ENCODE measurements at places on chromosomes 16 and 17.

DNA sequence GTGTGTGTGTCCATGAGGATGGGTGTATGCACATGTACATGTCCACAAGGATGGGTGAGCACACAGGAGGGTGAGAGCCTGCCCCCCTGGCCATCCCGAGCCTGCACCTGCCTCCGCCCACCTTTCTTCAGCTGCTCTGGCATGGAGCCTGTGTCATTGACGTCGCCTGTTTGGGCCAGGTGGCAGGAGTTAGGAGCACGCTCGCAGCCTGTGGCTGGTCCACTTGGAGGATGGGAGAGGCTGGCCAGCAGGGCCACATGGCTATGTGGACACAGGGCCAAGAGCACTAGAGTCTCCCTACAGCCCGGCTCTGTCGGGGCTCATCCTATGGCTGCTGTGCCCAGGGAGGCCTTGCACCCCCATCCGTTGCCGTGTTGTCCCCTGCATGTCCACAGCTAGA is 21.4 kb downstream of the BAHCC1 start:
- no peak for DNase-seq

GRCh38 chr16:27428026-27428785 is 26.2 kb downstream of the IL21R start:
- no peak for DNase-seq

GRCh38 chr16:56911771-56912571 is 20.0 kb upstream of the HERPUD1 start:
- DNase-seq: no peak

DNA sequence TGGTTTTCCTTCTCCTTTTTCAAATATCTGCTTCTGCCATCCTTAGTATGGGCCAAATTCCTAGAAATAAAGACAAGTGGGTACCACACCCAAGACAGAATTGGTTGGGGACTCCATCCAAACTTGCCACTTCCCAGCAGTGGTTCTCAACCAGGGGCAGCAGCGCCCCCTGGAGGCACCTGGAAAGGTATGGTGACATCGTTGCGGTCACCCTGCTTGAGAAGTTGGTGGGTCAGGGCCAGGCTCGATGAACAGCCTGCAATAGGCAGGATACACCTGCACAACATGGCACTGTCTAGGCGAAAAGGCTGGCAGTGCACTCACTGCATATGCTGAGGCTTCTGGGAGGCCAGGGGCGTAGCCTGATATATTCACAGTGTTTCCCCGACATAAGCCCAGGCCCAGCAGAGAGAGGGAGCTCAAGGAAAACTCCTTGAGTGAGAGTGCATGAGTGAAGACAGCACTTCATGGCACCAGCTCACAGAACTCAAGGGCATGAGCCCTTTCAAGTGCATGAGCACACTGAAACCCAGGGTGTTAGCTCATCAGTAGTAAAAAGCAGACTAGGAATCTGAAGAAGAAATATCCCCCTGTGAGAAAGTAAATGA is 57.7 kb downstream of the CMC2 start:
- DNase-seq: no peak

- no peak for DNase-seq
Measured at GRCh38 chr16:49439050-49439449, 65.4 kb downstream of the C16orf78 start.

- DNase-seq: no peak
Measured at GRCh38 chr17:27690882-27691281, 59.9 kb downstream of the LGALS9 start.

DNA sequence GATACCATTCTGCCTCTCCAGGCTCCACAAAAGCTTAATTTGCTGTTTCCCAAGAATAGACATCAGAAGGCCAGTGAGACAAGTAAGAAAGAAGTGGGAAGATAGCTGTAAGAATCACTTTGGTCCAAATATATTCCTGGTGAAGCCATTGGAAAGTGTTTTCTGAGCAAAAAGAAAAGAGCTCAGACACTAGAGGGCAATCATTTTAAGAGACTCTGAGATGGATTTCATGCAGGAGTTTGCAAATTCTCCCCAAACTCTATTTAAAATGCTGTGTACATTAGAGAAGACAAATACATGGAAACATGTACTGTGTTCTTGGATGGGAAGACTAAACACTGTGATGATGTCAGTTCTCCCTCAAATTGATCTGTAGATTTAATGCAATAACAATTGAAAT is 8.0 kb upstream of the SLC6A2 start:
- DNase-seq: no peak

- no peak for DNase-seq
Measured at GRCh38 chr16:10921536-10922327, 20.5 kb downstream of the DEXI start.

DNA sequence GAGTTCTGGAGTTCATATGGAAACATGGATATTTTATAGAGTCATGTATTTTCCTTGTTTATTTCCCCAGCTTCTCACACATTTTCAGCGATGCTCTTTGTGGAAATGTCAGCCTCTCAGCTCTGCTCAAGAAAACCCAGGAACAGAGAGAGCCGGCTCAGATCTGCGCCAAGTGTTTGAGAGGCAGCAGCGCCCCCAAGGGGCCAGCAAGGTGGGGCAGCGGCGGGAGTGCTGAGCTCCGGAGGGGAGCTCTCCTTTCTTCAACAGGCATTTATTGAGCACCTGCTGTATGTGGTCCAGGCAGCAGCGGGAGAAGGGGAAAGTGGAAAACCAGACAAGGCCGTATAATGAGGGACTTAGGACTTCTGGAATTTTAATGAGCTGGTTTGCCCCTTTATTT is 421.1 kb upstream of the C16orf82 start:
- DNase-seq: no peak

GRCh38 chr17:82215972-82216300 is 3.3 kb upstream of the CCDC57 start:
- DNase-seq: no peak

DNA sequence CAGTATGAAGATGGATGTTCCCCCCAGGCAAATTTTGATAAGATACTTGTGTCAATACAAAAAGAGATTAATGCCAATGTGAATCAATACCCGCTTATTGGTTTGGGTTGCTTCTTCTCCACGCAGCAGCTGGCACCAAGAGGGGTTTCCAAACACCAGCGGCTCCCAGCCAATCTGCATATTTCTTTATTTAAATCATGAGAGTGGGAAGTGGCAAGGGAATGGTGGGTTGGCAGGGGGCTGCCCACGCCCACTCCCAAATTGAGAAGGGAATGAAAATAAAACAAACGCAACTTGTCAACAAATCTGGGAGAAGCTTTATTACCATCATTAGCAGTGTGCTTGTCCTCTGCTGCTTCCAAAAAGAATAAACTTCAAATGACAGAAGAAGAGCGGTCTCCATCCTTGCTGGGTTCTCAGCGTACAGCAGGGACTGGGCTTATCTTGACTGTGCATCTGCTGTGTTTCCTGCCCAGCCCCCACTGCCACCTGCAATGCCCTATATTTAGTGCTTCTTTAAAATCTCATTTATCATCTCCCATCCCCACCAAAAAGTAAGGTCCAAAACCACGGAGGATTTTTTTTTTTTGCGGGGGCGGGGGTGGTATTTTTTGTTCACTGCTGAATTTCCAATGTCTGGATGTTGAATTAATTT is 34.9 kb upstream of the C16orf78 start:
- no peak for DNase-seq

DNA sequence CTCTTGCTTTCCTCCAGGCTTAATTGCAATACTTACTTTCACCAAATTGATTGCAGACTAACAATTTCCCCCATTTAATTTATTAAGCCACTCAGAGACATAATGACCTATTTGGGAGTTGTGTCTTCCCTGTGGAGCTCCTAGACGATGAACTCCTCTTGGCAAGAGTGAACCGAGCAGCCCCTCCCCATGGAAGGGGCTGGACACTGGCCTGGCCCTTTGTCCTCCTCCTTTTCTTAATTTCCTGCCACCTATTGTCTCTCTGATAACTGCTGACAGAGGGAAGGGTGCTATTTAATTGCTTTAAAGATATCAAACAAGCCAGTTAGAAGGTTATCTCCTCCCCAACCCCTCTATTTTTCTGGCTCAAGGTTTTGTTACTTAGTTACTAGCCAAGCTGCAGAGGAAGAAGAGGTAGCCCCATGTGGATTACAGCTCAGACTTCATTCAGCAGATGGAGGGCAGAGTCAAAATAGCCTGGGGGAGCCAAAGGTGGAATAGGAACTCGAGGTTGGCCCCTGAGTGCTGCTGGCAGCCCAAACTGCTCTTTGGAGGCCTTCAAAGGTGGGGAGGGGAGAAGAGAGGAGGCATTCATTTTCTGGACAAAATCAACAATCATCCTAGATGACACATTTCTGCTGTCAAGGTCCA is 3.7 kb upstream of the SSTR2 start:
- DNase-seq: no peak

DNA sequence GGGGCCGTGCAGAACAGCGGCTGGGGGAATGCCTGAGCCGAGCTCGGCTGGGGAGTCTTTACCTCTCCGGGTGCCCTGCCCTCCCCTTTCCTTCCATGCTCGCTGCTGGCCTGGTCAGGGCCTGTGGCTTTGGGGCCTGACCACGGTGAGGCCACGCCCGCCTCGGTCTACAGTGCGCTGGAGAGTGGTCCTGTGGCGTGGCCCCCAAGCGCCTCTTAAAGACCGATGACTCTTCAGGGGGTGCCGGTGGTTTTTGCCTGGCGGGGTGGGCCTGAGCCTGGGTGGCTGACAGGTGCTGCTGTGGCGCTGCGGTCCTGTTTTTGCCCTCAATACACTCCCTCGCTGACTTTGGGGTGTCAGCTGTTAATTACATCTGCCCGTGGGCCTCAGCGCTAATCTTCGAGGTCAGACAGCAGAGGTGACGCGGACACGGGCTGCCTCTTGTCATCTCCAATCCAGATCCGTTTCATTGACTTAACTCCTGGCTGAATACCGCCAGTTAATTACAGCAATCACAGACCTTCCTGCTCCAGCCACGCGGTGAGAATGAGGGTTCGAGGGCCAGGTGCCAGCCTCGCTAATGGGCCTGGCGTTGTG is 29.7 kb downstream of the GSE1 start:
- DNase-seq: no peak

DNA sequence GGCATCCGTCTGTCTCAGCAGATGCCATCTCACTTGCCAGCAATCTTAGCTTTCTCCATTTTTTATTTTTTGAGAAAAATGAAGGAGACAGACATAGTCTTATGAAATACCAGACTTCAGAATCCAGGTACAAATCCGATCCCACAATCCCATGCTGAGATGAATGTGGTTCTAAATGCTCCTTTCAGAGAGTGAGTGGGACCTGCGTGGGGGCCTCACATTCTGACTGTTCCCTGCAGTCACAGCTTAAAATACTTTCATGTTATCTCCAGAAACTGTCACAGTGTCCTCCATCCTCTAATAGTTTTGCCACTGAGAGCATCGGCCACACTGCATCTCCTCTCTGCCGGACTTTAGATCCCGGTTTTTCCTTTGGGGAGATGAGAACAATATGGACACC is 34.9 kb upstream of the ENDOV start:
- DNase-seq: no peak

GRCh38 chr16:468068-468821 is 42.8 kb downstream of the RAB11FIP3 start:
- no peak for DNase-seq

GRCh38 chr16:23072084-23072599 is 77.1 kb downstream of the USP31 start:
- DNase-seq: no peak

- DNase-seq: no peak
Measured at GRCh38 chr16:52494621-52495020, 52.3 kb downstream of the TOX3 start.

DNA sequence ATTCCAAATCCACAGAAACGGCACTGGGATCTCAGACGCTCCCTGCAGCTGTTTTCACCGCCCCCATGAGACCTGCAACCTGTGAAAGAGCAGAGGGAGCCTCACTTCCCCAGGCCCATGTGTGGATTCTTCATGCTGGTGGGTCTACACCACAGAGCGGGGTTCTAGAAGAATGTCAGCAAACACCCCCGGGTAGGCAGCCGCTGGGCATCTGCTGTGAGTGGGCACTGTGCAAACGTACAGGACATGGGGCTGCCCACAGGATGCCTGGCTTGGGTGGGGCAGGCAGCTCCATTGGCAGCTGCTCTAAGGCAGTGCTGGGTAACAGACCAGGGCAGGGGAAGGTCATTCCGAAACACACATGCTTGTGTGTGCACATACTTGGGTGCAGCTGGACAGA is 174.9 kb downstream of the RBFOX3 start:
- no peak for DNase-seq

DNA sequence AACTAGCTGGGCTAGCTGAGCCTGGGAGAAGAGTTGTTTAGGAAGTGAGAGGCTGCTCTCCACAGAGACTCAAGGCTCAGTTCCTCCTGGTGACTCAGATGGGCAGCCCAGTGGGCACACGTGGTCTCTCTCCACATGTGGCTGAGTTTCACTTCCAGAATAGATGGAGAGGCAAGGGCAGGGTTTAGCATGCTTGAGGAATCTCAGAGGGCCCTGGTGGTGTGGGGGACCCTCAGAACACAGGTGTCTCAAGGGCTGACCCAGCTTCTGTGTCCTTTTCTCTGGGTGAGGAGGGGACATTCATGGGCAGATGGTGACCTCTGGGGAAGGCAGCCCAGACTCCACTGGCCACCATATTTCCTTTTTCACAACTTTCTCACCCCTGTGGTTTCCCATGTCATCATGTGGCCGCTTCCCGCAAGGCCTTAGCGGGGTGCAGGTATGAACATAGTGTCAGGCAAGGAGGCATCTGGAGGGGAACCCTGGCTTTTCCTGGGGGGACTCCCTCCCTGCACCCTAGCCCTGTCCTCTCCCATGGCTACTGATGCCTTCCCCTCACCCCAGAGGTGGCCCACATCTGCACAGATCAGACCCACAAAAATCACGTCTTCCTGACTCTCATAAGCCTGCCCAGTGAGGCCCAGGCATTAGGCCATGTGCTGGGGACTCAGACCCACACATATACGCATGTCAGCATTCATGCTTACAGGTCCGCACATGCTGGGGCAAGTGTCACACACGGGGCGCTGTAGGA is 3.3 kb downstream of the GRN start:
- DNase-seq: no peak

GRCh38 chr17:59311051-59311468 is 20.4 kb upstream of the YPEL2 start:
- DNase-seq: no peak

GRCh38 chr16:86798247-86799041 is 220.1 kb downstream of the FOXL1 start:
- no peak for DNase-seq

DNA sequence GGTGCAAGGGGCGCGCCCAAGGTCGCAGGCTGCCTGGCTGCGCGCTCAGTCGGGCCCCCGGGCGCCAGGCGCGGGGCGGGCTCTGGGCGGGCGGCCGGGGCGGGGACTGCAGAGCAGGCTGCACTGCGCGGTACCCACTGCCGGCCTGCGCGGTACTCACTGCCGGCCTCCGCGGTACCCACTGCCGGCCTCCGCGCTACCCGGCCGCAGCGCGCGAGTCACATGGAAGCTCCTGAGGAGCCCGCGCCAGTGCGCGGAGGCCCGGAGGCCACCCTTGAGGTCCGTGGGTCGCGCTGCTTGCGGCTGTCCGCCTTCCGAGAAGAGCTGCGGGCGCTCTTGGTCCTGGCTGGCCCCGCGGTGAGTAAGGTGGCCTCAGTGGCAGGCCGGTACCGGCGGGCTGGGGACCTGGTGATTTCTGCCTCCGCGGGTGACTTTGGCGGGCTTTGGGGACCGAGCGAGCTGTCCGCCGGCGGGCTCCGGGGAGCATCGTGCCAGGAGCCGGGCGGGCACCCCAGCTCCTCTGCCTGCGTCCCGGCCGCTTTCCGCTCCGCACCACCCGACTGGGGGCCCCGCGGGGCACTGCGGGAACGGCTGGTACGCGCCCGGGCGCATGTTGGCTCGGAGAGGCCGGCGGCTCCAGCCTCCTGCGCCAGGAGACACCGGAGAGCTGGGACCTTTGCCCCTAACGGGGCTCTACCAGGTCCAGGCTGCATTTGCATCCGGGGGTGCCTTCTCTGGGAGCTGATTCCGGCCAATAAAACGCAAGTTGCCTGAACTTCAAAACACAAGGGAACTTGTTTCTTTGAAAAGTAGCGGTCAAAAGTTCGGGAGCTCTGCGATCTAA is at the start of gene SLC47A1:
Gene SLC47A1, plus strand, starts transcription at position 137 of the 844 bp plus-strand sequence. Its CDS starts 86 bp downstream, at position 223.
- DNase-seq: no peak

Measured in renal pelvis (tissue), 12 donors.